Activated T-helper 1 cell treated with anti-CD3 and anti-CD28 coated beads, Interleukin-2, amount 50 U/mL, for 16 hours (primary cell): ENCODE measurements at places on chromosomes 7 and 10.

DNA sequence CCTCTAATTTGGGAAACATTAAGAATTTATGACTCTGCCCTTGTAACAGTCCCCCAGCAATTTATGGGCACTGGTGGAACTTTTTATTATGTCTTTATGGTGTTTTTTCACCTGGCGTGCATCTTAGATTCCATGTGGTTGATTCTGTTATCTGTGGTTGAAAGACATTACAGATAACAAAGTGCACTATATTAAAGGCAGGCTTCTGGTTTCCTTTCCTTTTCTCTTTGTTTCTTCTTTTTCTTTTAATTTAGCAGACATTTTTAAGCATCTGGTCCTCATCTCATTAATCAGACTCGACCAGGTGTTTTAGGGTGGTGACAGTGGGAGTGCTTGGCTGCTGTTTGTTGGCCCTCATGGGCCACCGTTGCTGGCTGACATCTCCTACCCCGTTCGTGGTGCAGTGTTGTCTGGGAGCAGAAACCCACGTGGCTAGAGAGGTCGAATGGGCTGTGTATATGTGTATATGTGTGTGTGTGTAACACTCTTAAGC is 77.4 kb downstream of the LRMDA start:
- DNase-seq = no peak

DNA sequence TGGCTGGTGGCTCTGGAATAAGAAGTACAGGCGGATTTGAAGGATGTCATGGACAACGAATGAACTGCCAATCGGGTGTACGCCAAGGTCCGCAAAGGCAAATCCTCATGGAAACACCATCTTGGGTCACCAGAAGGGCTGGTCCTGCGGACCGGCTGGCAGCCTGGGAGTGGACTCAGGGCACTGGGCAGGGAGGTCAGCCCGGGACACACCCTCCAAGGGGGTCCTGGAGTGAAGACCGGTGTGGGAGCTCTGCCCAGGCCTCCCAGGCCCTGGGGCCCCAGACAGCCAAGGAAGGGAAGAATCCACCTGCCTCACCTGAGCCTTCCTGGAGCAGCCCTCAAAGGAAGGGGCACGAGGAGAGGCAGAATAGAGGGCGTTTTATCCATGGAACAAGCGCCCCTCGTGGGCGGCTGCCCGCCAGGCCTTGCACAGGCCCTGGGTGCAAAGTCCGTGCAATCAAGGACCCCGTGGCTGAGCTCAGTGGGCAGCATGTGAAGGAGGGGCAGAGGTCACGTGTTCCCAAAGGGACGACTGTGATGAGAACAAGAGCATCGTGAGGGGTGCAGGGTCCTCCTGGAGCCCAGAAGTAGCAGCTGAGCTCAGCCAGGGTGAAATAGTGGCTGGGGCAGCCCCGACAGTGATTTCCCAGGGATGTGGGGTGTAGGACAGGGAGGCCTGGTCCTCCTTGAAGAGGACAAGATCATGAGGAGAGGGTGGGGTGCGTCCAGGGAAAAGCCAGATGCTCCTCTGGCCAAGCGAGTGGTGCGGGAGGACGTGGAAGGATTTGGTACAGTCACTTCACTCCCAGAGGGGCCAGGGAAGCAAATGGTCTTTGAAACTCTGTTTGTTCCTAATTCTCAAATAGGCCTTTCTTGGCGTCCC is 105.2 kb downstream of the TCERG1L start:
- DNase-seq = no peak

GRCh38 chr7:116592445-116592844 is 67.6 kb downstream of the CAV1 start:
- no peak for DNase-seq

- no peak for DNase-seq
Measured at GRCh38 chr7:75660566-75661215, 78.0 kb downstream of the HIP1 start.

- DNase-seq = no peak
Measured at GRCh38 chr10:25175527-25176420, 973 bp downstream of the GPR158 start.

GRCh38 chr10:37952043-37952755 is 24.2 kb downstream of the ZNF25 start:
- DNase-seq = no peak

DNA sequence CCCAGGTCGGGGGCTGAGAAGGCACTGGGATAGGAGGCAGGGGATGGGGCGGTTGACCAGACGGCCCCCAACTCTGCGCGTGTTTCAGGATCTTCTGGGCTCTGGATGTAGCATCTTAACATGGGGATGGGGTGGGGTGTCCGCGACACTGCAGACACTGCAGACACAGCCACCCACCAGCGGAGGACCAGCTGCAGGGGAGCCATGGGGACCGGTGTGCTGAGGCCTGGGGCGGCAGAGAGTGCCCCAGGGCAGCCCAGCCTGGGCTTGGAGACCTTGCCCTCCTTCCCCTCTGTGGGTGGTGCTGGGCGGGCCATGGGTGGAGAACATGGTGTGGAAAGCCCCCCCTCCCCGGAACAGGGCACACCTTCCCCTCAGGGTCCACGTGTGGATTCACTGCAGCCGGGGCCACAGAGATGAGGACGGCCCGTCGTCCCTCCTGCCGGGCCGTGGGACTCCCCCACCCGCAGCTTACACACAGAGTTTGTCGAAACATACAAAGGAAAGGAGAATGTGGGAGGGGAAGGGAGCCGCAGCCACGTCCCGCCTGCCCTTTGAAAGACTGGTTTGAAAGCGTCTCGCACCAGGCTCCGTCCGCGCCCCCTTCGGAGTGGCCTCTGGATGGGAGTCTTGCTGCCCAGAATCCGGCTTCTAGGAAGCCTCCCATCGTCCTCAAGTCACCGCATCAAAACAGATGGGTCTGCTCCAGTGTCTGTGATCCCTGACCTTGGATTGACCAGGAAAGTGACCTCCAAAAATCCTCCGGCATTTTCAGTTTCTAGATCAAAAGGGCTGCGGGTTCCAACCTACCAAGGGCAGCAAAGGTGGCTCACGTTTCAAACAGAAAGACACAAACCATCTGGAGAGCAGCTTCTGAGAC is 91.5 kb upstream of the TCERG1L start:
- no peak for DNase-seq

DNA sequence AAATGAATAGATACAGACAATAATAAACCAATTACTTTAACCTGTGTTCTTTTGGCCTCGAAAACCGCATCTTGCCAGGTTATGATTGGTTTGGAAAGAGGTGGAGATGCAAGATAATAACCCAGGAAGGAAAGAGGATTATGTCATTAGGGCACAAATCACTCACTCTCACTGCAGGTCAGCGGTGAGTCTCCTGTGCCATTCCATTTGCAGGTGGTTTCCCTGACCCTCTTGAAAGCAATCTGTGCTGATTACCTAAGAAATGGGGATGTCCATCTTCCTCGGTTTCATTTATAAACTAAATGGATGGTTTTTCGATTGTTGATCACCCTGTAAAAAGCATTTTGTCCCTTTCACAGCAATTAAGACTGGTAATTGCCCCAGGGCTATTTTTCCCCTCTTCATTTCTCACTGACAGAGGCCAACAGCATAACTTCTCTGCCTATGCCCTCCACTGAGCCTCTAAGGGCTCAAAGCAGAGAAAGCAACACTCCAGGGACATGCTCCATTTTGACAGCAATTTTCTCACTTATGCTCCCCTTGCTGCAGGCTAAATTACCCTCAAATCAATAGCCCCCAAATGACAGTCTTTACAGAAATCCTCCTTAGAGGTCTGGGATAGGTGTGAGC is 257.5 kb downstream of the IPMK start:
- DNase-seq = no peak
